ENCODE measurements at places on chromosomes 11 and 22. TPM values are rescaled to one million over a fixed set of nuclear protein-coding genes. Genes with fewer than 3 reads are reported as not detected.

DNA sequence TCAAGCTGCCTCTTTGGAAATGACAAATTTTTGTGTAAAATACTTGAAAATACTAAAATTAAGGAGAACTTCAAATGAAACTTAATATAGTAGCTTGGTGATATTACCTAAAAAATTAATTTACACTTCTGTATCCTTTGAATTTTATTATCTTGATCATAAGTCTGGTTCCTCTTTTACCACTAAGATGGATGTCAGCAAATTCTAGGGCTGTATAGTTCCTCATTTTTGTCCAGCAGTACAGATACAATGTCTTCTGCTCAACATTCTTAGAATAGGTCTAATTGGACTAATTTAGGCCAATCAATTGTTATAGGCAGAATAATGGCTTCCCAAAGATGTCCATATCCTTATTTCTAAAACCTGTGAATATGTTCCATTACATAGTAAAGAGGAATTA is 1298.0 kb upstream of the RAG2 start:
- no peaks in the 10 kb centered on the region for H3K4me1 ChIP-seq
- H3K4me3 ChIP-seq = no peak overlapping the region
- H3K27me3 ChIP-seq = no peaks in the 10 kb centered on the region
- no peaks in the 10 kb centered on the region for H3K36me3 ChIP-seq
- H3K27ac ChIP-seq = no peak overlapping the region

DNA sequence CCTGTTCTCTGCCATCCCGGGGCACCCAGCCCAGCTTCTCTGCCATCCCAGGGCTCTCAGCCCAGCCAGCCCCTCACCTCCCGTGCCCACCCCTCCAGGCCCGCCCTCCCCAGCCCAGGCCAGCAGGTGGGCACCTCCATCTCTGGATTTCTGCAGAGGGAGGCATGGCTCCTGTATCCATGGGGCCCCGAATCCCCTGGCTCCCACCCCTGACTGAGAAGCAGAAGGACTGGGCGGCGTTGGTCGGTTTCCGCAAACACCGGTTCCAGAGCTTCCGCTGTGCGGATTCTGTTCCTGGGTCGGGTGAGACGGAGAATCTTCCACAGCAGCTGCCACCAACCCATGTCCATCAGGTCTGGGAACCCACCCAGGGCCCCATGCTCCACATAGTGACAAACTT is 240.3 kb downstream of the BRD1 start:
- no peak overlapping the region for H3K4me3 ChIP-seq
- H3K36me3 ChIP-seq = no peaks in the 10 kb centered on the region
- H3K27ac ChIP-seq = no peak overlapping the region
- DNase-seq = no peak

DNA sequence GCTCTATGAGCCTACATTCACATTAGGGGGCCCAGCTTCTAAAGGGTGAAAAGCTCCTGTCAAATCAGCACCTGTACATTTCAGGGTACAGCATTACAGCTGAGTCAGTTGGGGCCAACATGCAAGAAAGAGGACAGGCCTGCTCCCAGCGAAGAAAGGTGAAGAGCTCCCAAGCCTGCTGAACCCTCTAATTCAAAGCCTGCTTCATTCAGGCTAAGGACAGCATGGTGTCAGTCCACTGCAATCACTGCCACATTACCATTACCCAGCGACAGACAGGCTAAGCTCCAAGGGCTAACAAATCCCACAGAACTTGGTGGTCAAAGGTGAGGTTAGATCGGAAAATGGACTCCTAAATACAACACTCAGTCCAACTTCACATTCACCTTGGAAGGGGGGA is 65.4 kb upstream of the CHRM4 start:
- H3K4me1 ChIP-seq = no peaks in the 10 kb centered on the region
- no peaks in the 10 kb centered on the region for H3K27me3 ChIP-seq
- H3K4me3 ChIP-seq = no peak overlapping the region
- H3K36me3 ChIP-seq = no peaks in the 10 kb centered on the region
- DNase-seq = no peak

- no peaks in the 10 kb centered on the region for H3K27me3 ChIP-seq
- DNase-seq = no peak
- H3K4me1 ChIP-seq = peaks cover 9% of the 10 kb centered on the region
These were observed 463.9 kb downstream of the MN1 start for GRCh38 chr22:27337676-27338075.

DNA sequence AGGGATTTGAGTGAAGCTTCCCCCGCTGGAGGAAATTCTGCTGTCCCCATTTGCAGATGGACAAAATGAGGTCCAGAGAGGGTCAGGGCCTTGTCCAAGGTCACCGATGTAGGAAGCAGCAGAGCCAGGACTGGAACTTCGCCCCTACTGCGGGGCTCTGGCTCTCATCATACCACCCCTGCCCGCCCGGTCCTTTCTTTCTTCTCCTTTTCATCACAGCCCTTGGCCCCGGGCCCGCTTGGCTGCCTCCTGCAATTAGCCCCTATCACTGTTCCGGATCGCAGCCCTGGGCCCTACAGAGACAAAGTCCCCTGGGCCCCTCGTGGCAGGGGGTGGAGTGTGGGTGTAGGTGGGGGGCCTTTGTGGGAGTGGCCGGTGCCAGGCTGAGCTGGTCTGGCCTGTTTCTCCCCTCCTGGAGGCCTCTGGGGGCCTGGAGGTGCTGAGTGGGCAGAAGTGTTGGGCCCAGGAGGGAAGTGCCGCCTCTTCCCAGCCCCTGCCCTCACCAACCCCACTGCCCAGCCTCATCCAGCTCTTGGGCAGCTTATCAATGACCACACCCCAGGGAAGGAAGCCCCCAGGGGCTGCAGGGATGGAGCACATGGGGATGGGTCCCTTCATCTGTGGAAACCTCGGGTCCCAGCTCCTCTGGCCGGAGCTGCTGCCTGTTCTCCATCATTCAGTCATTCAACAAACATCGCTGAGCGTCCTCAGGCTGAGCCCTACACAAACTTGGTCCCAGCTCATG is 3.4 kb downstream of the EMID1 start:
- H3K27ac ChIP-seq = no peak overlapping the region
- H3K4me3 ChIP-seq = no peak overlapping the region
- no peaks in the 10 kb centered on the region for H3K36me3 ChIP-seq
- H3K4me1 ChIP-seq = peaks cover 4% of the 10 kb centered on the region
- DNase-seq = no peak
- peaks cover 10% of the 10 kb centered on the region for H3K27me3 ChIP-seq

GRCh38 chr11:95412074-95412473 is 181.1 kb upstream of the SESN3 start:
- DNase-seq = no peak
- H3K36me3 ChIP-seq = no peaks in the 10 kb centered on the region
- no peak overlapping the region for H3K4me3 ChIP-seq
- H3K27me3 ChIP-seq = no peaks in the 10 kb centered on the region
- no peaks in the 10 kb centered on the region for H3K4me1 ChIP-seq

DNA sequence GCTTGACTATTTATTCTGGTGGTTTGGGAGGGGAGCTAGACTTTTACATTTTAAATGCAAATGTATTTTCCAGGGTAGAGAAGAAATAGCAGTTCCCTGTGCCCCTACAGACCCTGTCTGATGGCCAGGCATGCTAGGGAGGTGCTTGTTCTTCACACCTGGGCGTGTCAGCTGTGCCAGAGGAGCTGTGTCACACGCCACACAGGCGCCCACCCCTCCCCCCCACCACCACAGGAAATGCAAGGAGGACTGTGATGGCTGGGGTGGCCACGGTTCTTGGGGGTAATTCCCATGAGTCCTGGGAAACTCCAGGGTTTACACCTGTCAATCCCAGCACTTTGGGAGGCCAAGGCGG is 82.2 kb downstream of the FLI1 start:
- no peaks in the 10 kb centered on the region for H3K4me1 ChIP-seq
- H3K27me3 ChIP-seq = no peaks in the 10 kb centered on the region
- no peak overlapping the region for H3K4me3 ChIP-seq
- no peak for DNase-seq
- H3K36me3 ChIP-seq = no peaks in the 10 kb centered on the region

- no peak overlapping the region for H3K4me3 ChIP-seq
- H3K4me1 ChIP-seq = no peaks in the 10 kb centered on the region
- no peak overlapping the region for H3K27ac ChIP-seq
- no peaks in the 10 kb centered on the region for H3K27me3 ChIP-seq
- H3K36me3 ChIP-seq = no peaks in the 10 kb centered on the region
These were observed 663.0 kb downstream of the KCNA4 start for GRCh38 chr11:29353833-29354232.

DNA sequence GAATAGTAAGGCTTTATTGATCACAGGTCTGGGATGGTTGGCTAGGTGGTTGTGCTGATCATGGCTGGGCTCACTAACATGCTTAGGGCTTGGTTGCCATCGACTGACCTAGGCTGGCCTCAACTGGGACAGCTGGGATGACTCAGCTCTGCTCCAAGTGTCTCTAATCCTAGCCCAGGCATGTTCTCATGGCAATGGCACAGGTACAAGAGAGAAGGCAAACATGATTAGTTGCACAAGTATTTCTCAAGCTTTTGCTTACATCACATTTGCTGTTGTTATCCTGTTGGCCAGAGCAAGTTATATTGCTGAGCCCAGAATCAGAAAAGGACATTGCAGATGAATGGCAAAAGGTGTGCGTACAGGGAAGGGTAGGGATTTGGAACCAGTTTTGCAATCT is 68.5 kb upstream of the SLC35C1 start:
- H3K4me1 ChIP-seq = no peaks in the 10 kb centered on the region
- H3K27ac ChIP-seq = no peak overlapping the region
- H3K27me3 ChIP-seq = peaks cover 1% of the 10 kb centered on the region
- no peak overlapping the region for H3K4me3 ChIP-seq
- no peaks in the 10 kb centered on the region for H3K36me3 ChIP-seq

Gene C22orf23
- total RNA-seq = not detected

Gene KREMEN1
- 5.9 TPM for total RNA-seq

Gene LRRC55
- not detected for total RNA-seq

Gene SBF1
- 69.6 TPM for total RNA-seq

All from astrocyte (in vitro differentiated cells and primary cell).